ENCODE measurements at places on chromosomes 1 and 21.

DNA sequence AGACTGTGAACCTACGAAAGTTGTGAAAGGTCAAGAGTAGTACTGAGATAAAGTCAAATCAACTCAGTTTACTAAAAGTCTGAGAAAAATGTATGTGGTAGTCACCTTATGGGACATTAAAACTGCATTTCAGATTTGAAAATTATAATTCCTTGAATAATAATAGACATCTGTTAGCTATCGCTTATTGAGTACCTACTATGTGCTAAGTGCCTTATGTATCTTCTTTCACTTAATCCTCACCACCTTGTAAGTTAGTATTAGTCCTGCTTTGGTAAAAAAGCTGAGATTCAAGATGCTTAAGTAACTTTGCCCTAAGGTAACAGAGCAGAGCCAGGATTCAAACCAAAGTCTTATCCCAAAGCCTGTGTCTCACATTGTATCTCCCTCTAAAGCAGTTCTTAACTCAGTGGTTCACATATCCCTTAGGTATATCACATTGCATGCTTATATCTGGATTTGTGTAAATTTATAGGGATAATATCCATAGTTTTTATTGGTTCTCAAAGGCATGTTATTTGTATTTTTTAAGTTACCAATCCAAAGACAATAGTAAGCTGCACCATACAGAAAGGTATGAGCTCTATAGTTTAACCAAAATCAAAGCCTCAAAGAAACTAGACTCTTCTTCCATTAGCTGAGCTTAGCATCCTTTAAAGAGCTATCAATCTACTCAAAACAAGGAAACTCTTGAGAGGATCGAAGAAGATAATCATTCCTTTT is 865 bp downstream of the PIGC start:
- peak; percentile 16 for DNase-seq

- DNase-seq = no peak
Measured at GRCh38 chr1:234972411-234973191, 156.0 kb downstream of the TOMM20 start.

DNA sequence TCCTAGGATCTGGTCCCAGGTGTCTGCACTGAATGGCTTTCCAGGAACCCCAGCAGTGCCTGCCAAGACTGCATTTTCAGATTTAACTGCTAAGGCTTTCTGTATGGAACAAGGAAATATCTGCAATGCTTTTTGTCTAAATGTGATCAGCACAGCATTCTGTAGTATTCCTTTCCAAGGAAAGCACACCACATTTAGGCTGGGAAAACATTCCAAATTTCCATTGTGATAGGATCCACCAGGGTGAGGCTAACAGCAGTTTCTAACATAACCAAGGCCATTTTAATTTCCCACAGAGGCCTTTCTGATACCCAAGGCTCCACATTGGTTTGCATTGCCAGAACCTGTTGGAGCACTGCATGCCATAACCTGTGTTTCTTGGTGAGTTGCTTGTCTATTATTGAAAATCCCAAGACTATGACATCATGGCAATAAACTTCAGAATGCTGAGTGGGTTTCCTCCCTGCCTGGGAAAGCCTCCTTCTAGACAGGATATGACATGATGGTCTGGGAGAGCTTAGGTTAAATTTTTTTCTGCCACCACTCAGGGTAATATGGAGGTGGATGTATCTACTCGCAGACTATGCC is 23.3 kb upstream of the PTGFRN start:
- no peak for DNase-seq

DNA sequence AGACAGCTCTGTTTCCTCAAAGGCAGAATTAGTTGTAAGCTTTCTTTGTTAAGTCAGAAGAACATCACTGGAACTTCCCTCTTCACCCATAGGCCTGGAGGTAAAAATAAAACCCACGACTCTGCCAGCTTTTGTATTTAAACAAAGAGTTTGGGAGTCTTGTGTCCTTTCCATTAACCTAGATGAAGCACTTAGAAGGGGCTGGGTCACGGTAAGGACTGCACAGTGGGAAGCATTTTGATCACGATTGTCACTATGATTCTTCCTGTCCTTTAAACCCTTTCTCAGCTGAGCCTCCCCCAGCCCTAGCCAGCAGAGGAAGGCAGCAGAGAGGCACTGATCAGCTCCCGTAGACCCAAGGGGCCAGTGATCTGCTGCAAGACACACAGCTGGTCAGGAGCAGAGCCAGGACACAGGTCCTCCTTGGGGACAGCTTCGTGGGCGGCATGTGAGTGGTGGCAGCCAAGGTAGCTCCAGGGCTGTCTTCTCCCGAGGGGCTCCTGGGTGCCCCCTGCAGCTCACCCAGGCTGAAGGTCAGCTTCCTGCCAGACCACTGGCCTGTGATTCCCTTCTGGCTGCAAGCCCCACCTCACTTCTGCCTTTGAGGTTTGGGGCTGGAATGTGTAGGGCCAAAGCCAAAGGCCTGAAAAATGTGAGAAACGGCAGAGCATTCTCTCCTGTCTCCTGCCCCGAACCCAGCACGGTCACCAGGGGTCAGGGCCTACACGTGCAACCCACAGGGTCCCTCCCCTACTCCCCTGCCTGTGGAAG is 4.0 kb upstream of the LAPTM5 start:
- DNase-seq = no peak

DNA sequence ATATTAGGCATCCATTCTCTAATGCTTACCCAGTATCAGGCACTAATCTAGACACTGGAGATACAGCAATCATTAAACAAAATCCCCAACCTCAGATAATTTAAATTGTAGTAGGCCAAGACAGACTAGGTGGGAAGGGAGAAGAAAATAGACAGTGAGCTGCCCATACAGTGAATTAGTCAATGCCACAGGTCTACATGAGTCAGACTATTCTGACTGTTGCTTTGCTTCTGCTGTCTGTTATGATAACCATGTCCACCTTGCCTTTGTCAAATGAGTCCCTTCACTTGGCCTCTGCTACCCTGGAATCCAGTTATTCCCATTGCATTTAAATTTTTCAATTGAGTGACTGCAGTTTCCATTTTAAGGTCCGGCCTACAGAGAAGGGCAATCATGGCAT is 59.5 kb downstream of the PIK3R3 start:
- no peak for DNase-seq

GRCh38 chr1:231274119-231274825 is 33.3 kb downstream of the GNPAT start:
- DNase-seq = no peak

DNA sequence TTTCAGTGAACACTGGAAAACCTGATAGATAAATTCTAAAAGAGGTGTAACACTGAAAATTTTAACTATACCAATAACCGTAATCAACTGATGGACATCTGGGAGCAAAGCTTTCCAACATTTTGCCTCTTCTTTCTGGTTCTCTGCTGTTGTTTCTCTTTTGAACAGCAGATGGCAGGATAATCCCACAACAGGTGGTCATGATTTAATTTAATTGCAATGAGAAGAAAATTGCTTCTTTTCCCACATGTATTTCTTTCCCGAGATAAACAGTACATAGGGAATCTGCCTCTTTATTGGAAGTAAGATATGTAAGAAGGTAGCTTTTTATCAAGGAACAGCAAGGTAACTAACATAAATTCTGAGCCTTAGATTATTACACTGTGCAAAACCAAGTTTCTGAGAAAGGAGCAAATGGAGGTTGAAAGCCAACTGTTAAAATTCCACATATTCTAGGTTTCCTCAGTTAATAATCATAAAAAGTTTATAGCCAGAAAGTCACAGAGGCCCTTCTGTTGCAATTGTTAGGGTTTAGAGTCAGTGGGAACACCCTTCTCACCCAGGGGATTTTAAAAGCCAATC is 72.9 kb downstream of the RPS6KA1 start:
- peak; percentile 46 for DNase-seq
